ENCODE measurements at places on chromosomes 3 and 15. TPM values are rescaled to one million over a fixed set of nuclear protein-coding genes. Genes with fewer than 3 reads are reported as not detected.

GRCh38 chr15:55530861-55531313 is 22.9 kb upstream of the DNAAF4 start:
- no peak overlapping the region for H3K4me3 ChIP-seq
- H3K27ac ChIP-seq, result no peak overlapping the region
- H3K36me3 ChIP-seq, result no peaks in the 10 kb centered on the region

- no peaks in the 10 kb centered on the region for H3K27me3 ChIP-seq
- H3K4me3 ChIP-seq, result no peak overlapping the region
- no peaks in the 10 kb centered on the region for H3K36me3 ChIP-seq
- DNase-seq, result no peak
- H3K27ac ChIP-seq, result no peak overlapping the region
Observed at GRCh38 chr3:6568999-6569493, 291.9 kb upstream of the GRM7 start.

- H3K27ac ChIP-seq, result no peak overlapping the region
- DNase-seq, result no peak
- no peak overlapping the region for H3K4me3 ChIP-seq
- no peaks in the 10 kb centered on the region for H3K4me1 ChIP-seq
Observed at GRCh38 chr15:97849183-97849582, 111.3 kb upstream of the ARRDC4 start.

DNA sequence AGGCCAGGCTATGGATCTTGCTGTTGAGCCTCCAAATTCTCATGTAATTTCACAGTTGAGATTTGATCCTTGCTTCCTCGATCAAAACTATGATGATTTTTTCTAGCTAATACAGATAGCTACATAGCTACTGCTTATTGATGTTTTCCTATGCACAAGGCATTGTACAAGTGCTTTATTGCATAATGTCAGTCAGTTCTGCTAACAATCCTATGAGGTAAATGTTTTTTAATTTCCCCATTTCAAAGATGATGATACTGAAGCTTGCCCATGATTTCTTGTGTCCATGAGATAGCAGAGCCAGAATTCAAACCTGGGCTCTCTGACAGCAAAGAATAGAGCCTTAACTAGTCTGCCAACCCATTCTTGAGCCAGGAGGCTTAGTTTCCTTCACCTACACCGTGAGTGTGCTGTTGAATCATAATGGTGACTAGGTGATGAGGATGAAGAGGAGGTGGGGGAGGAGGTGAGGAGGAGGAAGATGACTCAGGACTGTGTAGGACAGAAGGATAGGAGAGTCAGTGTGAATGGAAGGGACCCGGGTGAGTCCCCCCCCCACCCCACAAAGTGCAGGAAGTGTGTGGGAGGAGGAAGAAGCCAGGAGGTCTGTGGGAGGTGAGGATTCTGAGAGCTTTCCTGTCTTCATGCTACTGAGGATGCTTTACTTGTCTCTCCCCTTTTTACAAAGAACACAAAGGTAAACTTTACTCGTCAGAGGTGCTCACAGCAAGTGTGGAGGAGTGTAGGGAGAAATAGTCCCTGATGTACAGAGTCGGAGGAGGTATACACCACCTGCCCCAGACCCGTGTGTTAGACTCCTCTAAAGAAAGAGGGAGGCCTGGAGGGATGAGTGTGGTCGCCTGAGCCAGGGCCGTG is 3.6 kb downstream of the TAGLN3 start:
- H3K27ac ChIP-seq, result no peak overlapping the region
- H3K4me3 ChIP-seq, result no peak overlapping the region
- no peak for DNase-seq

DNA sequence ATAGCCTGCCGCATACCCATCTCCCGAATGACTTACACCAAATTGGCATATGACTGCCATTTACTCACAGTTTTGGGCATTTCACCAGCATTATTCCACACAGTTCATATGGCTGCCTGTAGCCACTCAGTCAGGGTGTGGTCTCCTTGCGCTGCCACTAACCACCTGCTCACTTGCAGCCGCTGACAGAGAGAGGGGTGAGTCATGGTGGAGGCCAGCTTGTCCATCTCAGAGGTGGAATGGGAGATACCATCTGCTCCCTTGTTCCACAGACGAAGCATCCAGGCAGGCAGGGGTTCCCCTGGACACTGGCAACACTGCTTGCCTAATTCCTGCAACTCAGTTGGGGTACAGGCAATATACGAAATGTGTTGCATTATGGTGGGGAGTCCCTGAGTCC is 15.6 kb downstream of the CCRL2 start:
- H3K4me1 ChIP-seq, result no peaks in the 10 kb centered on the region
- H3K27me3 ChIP-seq, result no peaks in the 10 kb centered on the region
- no peak overlapping the region for H3K27ac ChIP-seq
- DNase-seq, result no peak
- no peak overlapping the region for H3K4me3 ChIP-seq

- no peak overlapping the region for H3K4me3 ChIP-seq
- no peak overlapping the region for H3K27ac ChIP-seq
- H3K27me3 ChIP-seq, result no peaks in the 10 kb centered on the region
- no peaks in the 10 kb centered on the region for H3K36me3 ChIP-seq
- DNase-seq, result no peak
Observed at GRCh38 chr15:77162872-77163633, 92.1 kb upstream of the TSPAN3 start.

GRCh38 chr15:69812861-69813261 is 284.9 kb downstream of the TLE3 start:
- H3K4me3 ChIP-seq, result no peak overlapping the region
- no peaks in the 10 kb centered on the region for H3K4me1 ChIP-seq
- no peaks in the 10 kb centered on the region for H3K27me3 ChIP-seq

The SQOR gene
- total RNA-seq, result 47.3 TPM
